Fibroblast of skin of left quadriceps (primary cell): ENCODE measurements at places on chromosomes 11 and 22.
A peak's percentile ranks its signal among the peaks of the same experiment; 100 is the strongest.

DNA sequence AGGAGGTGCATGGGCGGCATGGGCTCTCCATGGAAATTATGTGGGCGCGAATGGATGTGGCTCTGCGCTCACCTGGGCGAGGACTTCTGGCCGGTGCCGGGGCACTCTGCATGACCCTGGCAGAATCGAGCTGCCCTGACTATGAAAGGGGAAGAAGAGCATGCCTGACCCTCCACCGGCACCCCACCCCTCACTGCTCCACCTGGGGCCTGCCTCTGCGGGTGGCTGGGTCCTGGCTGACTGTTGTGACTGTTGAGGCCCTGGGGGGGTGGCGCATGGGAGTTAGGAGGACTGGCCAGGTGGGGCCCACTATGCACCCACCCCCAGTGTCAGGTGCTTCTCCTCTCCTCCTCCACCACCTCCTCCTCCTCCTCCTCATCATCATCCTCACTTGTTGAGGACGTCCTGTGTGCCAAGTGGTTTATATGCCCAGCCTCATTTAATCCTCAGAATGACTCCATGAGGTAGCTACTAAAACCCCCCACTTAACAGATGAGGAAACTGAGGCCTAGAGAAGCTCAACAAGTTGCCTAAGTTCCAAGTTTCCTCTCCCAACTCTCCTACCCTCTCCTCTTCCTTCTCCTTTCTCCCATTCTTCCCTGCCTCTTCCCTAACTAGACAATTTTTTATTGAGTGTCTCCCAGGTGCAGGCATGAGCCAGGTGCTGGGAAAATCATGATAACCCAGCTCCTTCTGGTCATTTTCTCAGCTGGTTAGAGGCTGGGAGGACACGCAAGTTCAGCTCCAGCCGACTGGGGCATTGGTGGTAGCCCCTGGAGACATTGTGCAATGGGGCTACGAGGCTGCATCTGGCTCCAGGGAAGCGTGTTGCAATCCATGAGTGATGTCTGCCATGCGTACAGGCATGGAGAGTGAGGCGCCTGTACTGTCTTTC is 2.3 kb downstream of the MYEOV start:
- DNase-seq: peak; percentile 42

- DNase-seq: no peak
These were observed 346.6 kb upstream of the CCDC179 start for GRCh38 chr11:23206741-23207336.

GRCh38 chr11:94926271-94926625 is 47.1 kb downstream of the CWC15 start:
- DNase-seq: no peak

DNA sequence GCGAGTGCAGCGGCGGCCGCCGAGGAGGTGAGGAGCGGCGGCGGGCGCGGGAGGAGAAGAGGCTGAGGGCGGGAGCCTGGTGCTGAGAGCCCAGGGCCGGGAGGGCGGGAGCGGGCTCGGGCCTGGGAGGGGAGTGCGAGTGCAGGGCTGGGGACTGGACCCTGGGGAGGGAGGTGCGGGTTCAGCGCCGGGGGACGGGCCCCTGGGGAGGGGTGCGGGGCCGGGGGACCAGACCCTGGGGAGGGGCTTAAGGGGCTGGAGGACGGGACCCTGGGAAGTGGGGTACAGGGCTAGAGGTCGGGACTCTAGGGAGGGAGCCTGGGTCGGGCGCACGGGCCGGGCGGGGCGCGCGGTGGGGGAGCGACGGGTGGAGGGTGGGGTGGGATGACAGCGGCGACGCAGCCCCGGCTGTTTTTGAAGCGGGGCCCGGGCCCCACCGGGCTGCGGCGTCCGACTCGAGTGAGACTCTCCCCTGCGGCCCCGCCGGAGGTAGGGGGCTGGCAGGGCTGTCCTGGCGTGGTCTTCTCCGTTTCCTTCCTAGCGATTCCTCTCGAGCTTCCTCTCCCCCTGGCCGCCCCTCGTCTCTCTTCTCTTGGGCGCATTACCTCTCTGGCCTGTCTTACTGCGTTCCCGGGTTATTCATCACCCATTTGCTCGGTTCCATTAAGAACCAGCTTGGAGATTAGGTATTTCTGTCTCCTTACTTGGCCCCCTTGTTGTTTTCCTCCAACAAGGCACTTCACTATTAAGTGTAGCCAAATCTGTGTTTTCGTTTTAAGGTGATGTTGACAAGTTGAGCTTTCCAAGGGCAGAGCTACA is 754 bp downstream of the NUP50 start:
- DNase-seq: no peak

DNA sequence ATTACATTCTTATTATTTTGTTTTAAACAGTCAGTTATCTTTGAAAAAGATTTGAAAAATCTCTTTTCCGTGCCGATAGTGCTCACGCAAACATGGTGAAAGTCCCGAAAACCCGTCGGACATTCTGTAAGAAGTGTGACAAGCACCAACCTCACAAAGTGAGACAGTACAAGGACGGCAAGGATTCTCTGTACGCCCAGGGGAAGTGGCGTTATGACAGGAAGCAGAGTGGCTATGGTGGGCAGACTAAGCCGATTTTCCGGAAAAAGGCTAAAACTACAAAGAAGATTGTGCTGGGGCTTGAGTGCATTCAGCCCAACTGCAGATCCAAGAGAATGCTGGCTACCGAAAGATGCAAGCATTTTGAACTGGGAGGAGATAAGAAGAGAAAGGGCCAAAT is 28.7 kb upstream of the CTSD start:
- no peak for DNase-seq

DNA sequence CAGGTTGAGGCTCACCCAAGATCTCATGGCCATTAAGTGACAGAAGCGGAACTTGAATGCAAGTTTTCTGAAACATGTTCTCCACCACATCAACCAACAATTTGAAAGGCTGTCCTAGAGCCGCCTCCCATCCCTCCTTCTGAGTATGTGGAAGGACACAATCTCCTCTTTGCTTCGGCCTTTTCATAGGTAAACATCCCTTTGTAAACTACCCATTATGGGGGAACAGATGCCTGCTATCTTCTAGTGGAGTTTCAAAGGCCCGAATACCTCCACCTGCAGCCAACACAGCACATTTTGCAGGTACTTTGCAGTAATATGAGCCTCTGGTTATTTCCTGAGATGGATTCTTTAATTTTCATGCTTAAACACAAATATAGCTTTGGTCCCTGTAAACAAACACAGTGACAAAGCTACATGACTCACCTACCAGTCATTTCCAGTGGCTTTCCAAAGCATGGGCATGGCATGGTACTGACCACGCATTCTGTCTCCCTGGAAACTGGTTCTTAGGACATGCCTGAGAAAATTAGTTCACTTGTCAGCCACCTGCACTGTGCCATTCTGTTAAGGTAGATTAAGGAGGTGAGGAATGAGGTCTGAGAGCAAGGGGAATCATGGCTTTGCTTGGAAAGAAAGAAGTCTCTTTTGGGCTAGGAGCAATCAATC is 60.2 kb downstream of the EHF start:
- DNase-seq: no peak

GRCh38 chr22:19596680-19597398 is 72.6 kb upstream of the CLDN5 start:
- DNase-seq: no peak

DNA sequence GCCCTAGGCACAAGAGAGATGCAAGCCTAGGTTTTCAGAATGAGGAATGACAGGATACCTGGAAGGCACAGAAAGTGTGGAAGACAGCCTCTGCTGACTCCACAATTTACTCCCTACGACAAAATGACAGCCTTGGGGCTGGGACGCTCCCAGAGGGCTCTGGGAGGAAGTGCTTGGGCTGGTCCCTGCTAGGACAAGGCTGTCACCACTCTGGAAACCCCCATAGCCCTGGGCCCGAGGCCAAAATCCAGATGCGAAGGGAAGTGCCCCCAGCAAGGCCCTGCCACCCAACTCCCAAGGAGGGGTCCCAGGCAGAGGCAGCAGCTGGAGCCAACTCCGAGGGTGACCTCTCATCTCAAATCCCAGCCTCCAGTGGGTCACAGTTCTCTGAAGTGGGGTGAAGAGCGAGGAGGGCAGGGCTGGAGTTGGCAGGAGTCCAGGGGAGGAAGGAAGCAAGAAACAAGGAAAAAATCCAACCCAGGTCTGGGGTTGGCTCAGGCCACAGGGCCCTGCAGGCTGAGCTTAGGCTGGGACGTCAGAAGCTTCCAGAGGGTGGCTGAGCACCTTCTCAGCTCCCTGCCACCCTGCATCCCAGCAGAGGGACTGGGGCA is 6.3 kb upstream of the CDC42EP2 start:
- no peak for DNase-seq
